NCI-H187 treated with DMSO at 0.1 percent for 48 hours (cell line): ENCODE measurements at places on chromosomes 6 and 20.

GRCh38 chr20:61127311-61128039 is 124.6 kb upstream of the CDH4 start:
- DNase-seq = no peak

DNA sequence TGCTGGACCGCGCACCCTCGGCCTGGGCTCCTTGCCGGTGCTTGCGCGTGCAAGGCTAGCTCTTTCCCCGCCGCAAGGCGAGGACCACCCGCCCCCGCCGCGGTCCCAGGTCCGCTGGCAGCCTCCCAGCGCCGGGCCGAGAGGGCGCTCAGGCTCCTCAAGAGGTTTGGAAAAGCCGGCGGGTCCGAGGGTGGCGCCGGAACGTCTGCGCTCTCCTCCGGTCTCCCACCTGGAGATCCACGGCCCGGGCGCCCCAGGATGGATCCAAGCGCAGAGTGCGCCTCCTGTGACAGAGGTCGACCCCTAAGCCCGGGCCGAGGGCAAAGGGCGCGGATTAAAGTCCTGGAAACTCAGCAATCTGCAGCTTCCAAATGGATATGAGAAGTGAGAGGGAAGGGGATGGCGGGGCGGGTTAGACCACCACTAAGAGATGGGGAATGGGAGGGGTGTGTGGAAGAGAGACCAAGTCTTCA is 575 bp upstream of the MICAL1 start:
- no peak for DNase-seq

DNA sequence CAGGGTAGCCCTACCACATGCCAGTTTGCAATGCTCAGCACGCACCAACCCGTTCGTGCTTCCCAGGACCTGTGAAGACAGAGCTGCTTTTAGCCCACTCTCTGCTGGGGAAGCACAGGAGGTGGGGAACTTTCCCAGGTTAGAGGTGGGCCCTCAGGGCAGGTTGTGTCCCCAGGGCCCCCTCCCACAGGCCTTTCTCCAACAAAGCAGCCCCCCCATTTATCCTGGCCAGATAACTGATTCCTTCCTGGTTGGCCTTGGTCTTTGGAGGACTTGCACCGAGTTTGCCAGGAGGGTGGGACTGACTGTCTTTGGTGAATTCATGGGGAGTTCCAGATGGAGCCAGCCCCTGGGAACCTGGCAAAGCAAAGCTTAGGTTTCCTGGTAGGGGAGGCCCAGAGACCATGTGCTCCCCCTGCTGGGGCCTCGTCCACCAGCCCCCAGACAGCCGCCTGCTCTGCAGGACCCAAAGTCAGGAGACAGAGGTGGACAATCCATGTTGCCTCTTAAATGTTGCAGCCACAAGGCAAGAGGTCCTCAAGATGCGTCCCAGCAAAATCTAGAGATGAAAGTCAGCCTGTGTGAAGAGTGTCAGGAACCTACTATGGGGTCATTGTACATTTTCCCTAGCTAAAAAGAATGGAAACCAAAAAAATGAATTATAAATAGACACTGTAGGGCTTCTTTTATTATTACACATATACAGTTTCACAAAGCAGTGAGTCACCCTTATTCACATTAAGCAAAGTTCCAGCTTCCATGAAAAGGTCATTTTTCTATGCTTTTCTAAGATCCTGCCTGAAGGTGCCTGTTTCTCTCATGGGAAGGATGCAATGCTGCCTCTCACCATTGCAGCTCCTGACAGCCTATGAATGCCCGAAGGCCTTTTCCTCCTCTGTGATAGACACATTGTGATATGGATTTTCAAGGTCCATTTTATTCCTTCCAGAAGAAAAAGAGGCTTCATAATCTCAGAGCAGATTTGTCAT is 497.8 kb downstream of the PREX1 start:
- no peak for DNase-seq

DNA sequence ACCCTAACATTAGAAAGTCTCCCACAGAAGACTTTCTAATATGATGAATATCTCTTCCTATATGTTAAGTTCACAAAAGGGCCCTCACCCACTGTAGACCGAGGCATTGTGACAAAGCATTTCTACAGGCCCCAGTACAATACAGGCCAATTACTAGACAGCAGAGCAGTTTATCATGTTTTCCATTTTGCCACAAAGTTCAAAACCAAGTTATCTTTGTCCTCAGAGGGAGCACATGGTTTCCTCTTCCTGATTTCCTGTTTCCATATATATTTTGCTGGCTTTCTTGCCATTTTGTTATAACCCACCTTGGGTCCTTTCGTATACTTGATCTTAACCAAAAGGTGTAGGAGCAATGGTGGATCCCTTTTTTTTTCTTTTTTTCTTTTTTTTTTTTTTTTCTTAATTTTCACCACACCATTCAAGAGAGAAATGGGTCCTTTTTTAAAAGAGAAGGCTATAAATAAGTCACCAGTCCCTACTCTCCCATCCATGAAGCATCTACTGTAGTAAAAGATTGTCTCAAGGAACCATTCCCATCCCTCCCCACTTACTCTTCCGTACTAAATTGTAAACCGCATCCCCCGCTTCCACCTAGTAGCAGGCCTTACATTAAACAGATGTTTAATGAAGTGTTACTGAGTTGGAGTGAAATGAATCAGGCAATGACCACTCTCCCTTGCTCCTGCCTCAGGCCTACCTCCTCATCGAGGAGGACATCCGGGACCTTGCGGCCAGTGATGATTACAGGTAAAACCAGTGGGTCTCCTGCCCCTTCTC is 2.1 kb upstream of the UBE2C start:
- DNase-seq = no peak

DNA sequence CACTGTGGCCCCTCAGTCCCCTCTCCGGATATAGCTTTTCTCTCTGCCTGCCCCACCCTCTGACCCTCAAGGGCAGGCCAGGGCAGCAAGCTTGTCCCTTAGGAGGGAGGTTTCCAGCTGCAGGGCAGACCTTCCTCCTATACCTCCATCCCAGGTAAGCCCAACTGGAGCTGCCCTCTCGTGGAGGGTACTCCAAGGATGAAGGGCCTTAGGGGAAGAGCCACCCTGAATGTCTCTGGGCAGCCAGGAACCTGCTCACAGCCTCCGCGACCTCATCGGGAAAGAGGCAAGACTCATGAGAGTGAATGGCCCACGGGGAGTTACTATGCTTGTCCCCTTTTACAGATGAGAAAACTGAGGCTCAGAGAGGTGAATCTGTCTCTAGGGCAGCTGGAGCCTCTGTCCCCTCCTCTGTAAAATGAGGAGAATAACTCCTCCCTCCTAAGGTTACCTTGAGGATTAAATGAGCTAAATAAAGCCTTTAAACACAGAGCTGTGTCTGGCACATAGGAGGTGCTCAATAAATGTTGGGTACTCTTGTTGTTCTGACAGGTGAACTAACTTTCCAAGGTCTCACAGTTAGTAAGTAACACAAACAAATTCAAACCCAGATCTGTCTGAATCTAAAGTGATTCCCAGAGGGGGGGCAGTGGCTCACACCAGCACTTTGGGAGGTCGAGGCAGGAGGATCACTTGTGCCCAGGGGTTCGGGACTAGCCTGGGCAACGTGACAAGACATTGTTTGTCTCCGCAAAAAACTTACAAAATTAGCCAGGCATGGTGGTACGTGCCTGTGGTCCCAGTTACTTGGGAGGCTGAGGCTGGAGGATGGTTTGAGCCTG is 12.1 kb downstream of the SRXN1 start:
- no peak for DNase-seq

- no peak for DNase-seq
These were observed 14.8 kb downstream of the FAXC start for GRCh38 chr6:99334526-99335127.

DNA sequence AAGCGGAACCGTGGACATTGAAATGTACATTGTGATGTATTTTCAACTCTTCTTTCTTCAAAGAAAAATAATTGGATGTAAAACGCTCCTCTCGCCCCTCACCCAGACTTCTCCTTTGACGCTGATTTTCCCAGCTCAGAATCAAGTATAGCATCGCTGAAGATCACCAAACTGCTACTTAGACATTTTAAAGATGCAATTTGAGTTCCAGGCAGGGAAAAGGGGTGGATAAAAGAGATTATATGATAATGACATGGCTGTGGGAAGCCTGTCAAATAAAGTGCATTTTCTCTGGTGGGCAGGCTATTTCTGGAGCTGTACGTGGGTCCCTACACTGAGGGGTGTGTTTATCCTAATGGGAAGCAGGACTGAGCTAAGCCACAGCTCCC is 240.4 kb downstream of the CDC5L start:
- DNase-seq = no peak

- no peak for DNase-seq
These were observed 135.7 kb downstream of the BTBD3 start for GRCh38 chr20:12053353-12053752.

DNA sequence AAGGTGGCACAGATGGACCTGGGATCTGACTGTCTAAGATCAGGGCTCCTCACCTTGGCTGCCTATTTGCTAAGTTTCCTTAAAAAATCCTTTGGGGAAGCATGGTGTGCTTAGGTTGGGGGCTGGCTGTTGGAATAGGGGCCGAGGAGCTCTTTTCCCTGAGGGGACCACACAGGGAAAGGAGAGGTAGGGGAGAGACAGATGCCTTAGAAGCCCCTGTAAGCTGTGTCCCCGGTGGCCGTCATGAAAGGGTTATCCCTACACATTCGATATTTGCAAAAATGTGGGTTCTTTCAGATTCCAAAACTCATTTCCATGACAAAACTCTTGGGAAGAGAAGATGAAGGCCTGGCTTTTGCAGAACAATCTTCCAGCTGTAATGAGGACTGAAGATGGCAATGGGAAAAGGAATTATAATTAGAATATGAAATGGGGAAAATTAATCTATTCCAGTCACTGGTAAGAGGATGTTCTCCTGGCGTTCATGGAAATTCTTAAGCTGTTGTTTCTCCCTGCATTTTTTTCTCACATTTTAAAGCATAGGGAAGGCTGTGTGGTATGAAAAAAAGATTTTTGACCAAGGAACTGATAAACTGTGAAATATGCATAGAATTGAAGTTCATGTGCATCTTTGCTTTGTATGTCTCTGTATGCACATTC is 53.8 kb downstream of the TOX2 start:
- no peak for DNase-seq

DNA sequence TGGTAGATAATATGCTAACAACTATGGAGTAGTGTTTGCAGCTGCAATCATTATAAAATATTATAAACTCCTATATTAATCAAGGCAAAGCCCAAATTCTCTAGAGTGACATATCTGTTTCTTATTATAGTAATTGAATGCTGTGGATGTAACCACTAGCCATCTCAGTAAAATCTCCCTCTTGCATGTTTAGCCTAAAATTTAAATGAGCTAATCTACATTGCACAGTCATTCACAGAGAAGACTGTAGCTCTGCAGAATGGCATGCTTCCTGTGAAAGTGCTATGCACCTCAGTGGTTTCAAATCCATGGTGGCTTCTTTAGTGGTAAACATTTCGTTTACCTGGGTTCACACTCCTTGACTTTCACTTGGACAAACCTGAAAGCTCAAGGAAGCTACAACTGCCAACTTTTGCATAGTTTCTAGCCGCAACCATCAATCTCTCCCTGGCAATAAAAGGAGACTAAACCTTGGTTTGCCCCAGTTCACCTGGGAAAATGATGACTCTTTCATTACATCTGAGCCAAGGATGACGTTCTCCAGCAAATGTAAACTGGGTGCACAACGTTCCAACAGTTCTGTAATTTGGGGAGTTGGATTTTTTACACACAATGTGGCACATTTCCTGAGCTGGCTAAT is 47.2 kb downstream of the FILIP1 start:
- no peak for DNase-seq

DNA sequence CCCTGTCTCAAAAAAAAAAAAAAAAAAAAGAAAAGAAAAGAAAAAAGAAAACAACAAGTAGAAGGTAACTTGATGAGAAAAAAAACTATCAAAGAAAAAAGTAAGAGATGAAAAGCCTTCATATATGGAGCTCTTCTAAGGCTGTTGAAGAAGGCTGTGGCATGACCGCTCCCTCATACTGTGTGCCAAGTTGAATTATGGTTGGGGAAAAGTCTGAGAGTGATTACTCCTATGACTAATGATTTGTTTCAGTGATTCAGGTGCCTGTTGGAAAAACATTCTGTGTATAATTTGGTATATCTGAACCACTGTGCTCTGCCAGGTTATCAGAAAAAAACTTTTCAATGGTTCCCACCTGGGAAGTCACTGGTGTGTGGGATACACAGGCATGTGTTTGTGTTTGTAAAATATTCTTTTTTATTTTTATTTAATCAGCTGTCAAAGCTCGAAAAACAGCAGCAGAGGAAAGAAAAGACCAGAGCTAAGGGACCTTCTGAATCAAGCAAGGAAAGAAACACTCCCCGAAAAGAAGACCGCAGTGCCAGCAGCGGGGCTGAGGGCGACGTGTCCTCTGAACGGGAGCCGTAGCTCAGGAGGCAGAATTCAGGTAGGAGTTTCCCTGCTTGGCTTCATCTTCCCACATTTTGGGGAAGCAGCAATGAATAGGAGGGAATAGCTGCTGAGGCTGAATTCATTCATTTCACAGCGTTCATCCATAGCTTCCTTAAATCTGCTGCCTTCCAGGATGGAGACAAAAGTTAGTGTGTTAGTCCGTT is 69.7 kb upstream of the SCP2D1 start:
- DNase-seq = no peak

GRCh38 chr6:107936162-107936909 is 21.7 kb downstream of the SEC63 start:
- DNase-seq = no peak
